ENCODE measurements at places on chromosomes 1 and 21.

DNA sequence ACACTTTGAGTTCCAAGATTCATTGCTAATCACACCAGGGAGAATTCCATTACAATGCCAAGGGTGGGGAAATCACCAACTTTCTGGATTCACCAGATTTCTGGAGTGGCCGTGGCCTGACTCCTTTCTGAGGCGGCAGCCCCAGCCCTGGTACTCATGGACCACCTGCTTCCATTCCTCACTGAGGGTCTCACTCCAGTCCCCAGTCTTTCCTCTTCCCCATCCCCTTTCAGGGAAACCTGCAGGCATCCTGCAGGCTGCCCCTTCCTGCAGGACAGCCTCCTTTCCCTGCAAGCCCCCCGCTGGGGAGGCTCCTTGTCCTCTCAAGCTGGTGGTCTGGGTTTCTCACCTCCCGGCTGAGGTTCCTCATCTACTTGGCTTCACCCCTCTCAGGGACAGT is 12.7 kb upstream of the CDK18 start:
- no peak for DNase-seq

DNA sequence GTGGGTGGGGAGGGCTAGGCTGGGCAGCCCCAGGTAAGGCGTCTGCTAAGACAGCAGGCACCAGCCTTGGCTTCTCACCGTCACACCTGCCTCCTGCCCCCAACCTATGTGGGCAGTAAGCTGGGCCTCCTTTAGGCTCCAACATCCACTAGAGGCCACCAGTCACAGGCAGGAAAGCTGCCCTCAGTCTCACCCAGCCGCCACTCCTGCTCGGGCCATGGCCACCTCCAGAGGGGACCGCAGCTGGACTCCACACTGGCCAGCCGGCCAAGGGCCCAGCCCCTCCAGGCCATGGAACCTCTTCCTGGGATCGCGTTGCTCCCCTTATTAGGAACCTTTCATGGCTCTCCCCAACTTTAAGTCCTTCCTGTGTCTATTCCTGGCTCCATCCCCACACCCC is 74.5 kb downstream of the MRPL37 start:
- no peak for DNase-seq

GRCh38 chr1:228144993-228145343 is 4.8 kb upstream of the GJC2 start:
- no peak for DNase-seq

DNA sequence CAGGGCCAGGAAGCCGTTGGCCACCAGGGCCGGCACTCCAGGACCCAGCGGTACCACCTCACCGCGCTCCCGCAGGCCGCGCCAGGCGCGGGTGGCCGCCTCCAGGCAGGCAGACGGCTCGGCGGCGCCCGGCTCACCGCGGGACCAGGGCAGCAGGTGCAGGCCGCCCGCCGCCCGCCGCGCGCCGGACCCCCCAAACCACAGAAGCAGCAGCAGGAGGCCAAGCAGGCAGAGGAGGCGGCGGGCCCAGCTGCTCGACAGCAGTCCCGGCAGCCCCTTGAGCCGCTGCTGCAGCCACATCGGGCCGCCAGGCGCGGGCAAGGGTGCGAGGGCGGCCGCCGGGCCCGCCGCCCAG is 312 bp downstream of the KIAA2013 start:
- DNase-seq, result no peak

DNA sequence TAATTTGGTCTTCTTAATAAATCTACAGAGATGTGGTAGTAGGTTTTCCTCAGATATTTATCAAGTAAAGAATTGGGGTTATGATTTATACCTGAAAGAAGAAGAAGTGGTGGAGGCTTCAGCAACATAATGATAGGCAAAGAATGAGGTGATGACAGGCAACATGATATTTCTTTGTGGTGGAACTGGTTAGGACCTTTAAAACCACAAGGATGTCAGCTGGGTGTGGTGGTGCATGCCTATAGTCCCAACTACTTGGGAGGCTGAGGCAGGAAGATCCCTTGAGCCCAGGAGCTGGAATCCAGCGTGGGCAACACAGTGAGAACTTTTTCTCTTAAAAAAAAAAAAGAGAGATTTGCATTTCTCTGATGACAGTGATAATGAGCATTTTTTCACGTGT is 34.1 kb upstream of the COL11A1 start:
- DNase-seq, result no peak

DNA sequence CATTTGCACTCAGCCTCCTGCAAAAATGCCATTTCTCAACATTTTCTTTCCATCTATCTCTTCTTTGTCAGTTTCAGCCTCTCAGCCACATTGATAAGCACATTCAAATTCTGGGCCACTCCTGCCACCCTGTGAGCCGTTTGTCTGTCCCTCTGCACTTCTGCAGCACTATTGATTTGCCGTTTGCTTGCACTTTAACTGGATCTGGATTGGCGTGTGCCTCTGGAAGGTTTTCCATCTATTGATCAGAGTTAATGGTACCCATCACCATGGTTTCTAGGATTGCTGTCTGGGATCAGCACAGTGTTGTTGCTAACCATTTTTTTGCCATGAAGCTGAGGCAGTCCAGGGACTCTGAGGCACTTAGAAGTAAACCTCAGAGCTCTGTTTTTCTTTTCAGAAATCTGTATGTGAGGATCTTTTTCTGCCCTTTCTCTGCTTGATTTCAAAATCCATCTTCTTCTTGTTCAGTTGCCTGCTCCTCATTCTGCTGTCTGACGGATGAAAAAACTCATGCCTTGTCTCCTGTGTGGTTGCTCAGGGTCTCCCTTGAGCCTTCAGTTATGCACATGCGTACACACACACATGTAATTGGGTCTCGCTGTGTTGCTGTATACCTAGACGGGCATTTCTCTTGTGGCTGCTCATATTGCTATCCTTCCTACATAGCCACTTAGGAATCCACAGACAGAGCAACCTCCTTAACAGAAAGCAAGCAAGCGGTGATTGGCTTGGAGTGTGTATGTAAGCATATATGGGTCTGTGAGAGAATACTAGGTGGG is 67.9 kb downstream of the NOS1AP start:
- DNase-seq, result no peak

GRCh38 chr1:119327450-119328155 is 41.0 kb upstream of the HAO2 start:
- DNase-seq, result peak; percentile 17

DNA sequence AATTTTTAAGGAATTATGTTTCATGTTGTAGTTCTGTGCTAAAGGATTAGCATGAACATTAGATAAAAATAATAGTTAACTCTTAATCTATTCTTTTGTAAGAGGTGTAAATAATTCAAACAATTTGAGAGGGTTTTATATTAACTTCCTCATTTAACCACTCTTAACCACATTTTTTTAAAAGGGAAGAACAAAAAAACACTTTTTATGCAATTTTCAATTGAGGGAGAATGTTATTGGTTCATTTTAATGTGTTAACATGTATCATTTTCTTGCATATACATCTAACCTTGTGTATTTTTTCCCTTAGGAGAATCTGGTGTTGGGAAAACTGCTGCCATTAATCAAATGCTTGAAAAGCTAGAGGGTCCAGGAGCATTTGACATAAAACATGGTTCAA is 169.0 kb downstream of the LBR start:
- DNase-seq, result no peak

DNA sequence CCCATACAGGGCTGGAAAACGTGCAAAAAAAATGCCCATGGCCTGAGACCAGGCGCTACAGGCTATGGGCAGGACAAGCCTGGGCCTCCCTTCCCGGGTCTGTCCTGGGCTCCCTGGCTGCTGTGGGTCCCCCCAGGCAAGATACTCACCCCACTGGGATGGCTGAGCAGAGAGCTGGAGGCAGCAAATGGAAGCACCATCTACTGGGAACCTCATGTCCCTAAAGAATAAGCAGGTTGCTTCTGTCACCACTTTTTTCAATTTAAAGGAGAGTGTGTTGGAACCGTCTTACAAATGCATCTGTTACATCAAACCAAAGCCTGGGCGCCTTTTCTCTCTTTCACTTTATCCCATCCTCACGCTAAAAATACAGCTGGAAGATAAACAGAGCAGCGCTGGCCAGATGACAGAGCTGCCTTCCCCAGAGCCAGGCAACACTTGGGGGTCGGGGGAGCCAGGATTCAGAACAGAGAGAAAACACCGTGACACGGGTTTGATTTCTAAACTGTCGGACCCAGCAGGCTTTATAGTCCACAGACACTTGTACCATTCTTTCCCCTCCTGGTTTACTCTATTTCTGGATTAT is 262.1 kb upstream of the VAMP3 start:
- DNase-seq, result no peak

GRCh38 chr1:55531644-55532043 is 316.5 kb upstream of the USP24 start:
- DNase-seq, result no peak

DNA sequence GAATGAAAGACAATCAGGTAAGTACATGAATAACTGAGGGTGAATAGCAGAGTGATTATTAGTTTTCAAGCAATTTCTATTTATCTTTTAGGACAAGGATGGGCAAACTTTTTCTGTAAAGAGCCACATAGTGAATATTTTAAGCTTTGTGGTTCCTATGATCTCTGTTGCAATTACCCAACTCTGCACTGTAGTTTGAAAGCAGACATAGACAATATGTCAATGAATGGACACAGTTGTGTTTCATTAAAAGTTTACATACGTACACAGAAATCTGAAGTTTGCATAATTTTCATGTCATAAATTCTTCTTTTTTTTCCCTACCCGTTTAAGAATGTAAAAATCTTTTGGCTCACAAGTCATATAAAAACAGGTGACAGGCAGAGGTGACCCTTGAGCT is 71.4 kb downstream of the ZNF281 start:
- DNase-seq, result no peak

DNA sequence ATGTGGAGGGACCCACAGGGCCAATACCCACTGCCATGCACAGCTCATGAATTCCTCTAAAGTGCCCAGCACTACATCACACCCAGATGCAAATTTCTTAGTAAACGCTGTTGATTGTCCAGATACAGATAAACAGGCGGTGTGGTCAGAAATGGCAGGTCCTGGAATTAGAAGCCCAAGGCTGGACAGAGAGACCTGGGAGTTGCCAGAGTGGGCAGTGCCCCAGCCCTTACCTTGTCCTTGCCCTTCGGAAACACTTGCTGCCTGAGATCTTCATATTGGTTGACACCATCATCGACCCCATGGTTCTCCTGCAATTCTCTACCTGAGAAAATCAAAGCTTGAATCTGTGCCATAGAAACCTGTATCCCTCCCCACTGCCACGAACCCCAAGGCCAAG is 149.3 kb upstream of the ETV3 start:
- no peak for DNase-seq

- peak; percentile 48 for DNase-seq
These were observed 34.8 kb downstream of the ACOT7 start for GRCh38 chr1:6358757-6359201.

DNA sequence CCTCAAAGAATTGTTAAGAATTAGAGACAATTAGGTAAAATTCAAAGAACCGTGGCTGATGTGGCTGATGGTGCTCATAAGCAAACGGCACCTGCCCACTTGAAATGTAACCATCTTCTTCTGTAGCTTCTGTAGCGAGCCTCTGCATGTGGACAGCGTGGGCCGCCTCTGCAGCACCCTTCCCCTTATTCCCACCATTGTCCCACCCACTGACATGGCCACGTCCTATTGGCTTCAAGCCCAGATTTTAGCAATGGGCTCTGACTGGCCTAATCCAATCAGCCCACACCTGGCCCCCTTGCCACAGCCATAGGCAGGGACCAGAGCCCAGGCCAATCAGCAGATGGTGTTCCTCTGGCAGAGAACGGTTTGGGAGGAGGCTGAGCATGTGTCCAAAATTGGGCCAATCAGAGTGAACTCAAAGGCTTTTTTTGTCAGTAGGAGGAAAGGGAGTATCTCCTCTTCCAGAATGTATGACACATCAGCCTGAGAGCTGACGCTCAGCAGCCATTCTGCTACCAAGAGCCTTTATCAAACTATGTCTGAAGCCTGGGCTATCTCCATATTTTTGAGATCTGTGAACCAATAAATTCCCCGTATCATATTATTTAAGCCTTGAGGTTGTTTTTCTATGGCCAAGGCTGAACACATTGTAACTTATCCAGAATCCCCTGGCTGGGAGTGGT is 518.5 kb downstream of the SMYD3 start:
- peak; percentile 45 for DNase-seq

DNA sequence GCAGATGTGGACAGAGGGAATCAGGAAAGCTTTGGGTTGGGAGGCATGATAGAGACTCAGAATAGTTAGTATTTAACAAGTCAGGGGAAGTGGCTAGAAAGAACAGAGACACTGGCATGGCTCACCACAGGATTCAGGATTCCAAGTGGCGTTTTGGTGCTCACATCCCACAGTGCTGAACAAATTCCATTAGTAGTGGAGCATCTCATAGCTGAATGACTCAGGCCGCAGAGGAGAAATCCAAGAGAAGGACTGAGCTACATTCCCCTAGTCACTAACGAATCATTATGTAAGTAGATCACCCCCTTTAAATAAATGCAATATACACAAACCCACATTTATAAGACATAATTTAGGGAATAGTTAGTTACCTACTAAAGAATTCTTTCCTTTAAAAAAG is 5.0 kb upstream of the KCNJ9 start:
- peak; percentile 75 for DNase-seq

DNA sequence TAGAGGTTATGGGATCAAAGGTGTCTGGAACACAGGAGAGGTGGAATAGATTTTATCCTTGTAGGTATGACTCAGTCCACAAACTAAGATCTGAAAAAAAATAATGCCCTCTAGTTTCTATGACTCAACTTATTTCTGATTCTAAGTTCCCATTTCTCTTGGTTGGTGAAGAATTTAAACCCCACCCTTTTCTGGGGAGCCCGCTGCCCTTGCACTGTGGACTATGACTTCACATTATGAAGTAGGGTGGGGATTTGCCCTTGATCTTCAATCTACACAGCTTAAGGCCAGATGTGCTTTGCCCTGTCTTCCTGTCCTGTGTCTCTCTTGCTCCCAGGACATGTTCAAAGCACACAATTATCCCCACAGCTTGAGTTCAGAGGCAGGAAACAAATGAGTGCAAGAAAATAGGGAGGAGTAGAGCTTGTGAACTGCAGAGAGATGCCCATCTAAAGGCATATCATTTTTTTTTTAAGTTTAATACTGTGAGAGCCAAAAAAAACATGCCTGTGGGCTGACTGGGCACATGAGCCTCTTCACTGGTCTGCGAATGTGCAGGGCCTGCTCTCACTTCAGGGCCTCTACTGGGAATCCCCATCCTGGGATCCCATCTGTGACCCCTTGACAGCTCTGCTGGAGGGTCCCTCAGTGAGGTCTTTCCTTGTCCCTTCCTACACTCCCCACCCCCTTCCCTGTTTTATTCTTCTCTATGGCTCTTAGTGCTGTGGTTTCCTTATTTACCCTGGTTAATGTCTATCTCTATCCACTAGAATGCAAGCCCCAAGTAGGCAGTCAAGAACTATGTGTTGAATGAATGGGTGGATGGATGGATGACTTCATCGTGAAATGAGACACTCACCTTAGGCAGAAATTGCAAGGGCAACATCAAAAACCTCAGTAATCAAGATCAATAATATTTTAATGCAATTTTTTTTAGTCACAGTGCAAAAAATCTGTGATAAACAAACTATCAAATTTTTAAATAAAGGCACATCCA is 61.5 kb downstream of the CD58 start:
- no peak for DNase-seq

GRCh38 chr21:29490016-29490415 is 191.3 kb downstream of the BACH1 start:
- DNase-seq, result no peak

Data from A673 (cell line).